GM23338 (cell line): ENCODE measurements at places on chromosomes 4 and X.

DNA sequence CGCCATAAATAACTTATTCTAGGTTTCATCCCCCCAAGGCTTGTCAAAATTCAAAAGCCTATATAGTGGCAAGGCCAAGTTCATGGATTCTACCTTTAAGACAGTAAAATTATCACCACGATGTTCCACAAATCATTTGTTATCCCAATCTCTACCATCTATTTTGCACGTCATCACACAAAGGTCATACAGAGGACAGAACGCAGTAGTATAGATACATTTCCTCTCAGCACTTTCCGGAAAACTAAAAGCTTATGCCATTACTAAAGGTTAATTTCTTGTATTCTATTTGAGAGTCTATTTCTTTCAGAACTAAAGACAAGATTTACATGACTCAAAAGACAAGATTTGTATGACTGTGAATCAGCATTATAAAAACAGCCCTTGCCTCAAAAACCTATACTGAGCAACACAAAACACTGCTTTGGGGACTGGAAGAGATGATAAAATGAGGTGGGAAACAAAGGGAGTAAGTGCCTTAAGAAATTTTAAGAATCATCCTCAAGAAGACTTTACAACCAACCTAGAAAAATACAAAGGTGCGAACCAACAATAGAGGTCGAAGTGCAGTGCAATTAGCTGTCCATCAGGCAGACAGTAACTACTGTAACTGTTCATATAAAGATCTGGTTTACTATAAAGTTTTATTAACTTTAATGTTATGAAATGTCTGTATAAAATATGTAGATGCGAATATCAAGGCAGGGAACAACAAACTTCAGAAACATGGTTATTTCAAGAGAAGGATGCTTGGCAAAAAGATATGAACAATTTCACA is 7.6 kb downstream of the UBE2D3 start:
- DNase-seq, result no peak

DNA sequence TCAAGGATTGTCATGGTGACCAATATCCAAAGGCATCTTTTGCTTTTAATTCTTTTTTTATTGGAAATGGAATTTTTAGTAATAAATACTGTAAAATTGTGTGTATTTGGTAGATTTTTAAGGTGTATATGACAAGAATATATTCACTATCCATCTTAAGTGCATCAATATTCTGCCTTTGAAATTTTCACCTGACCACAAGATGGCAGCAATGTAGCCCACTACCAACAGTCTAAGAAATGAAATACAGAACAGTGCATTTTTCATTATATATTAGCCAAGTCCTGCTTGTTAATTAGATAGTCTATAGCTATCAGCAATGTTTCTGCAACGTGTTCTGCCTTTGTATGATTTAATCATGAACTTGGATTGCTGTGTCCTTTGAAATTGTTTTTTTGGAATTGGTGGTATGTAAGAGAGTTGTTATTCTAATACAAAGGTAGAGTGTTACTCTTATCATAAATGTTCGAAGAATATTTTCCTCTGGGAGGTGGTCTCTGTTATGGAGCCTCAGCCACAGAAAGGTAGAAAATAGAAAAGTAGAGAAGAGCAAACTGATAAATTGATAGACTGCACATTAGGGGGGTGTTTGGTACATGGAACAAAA is 38.2 kb downstream of the HPGDS start:
- DNase-seq, result peak; percentile 52

- no peak for DNase-seq
Measured at GRCh38 chr4:155618183-155618838, 48.3 kb upstream of the GUCY1A1 start.

DNA sequence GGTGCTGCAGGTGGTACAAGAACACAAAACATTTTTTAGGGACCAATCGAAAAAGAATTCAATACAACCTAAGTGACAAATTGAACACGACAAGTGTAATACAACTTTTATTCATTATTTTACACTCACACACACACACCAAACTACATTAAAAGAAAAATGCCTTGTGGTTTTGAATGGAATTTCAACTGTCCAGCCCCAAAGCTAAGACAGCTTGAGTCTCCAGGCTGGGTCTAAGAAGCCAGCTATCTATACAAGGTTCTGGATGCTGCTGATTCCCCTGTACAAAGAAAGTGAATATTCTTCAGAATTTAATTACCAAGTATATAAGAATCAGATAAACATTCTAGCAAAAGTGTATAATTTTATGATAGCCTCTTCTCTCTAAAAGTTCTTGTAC is 118.2 kb downstream of the PPP3CA start:
- no peak for DNase-seq

- no peak for DNase-seq
Measured at GRCh38 chr4:106496061-106496460, 127.5 kb upstream of the GIMD1 start.
